Stimulated activated CD8-positive, alpha-beta memory T cell treated with anti-CD3 and anti-CD28 coated beads, Interleukin-4, amount 100 ng/mL, for 48 hours (primary cell): ENCODE measurements at places on chromosomes 4 and X.

- no peak for DNase-seq
Measured at GRCh38 chr4:164924670-164925238, 47.8 kb downstream of the APELA start.

- no peak for DNase-seq
Measured at GRCh38 chr4:154082760-154083535, 294.1 kb upstream of the SFRP2 start.

- no peak for DNase-seq
Measured at GRCh38 chr4:6120361-6120760, 80.0 kb downstream of the JAKMIP1 start.

DNA sequence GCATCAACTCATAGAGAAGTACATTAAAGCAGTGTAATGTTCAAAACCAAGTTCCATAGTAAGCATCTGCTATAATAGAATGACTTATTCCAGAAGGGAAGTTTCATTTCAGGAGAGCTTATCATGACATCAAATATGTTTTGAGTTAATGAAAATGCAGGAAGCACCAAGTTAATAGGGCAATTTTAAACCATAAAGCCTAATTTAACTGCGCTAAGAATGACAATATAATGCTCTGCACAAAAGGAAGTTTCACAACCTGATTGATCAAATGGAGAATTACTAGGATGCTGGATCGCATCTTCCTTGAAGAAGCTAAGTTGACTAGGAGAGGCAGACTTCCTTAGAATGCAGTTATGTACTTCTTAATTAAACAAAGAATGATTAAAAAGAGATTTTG is 416.9 kb upstream of the MAGEB2 start:
- no peak for DNase-seq

DNA sequence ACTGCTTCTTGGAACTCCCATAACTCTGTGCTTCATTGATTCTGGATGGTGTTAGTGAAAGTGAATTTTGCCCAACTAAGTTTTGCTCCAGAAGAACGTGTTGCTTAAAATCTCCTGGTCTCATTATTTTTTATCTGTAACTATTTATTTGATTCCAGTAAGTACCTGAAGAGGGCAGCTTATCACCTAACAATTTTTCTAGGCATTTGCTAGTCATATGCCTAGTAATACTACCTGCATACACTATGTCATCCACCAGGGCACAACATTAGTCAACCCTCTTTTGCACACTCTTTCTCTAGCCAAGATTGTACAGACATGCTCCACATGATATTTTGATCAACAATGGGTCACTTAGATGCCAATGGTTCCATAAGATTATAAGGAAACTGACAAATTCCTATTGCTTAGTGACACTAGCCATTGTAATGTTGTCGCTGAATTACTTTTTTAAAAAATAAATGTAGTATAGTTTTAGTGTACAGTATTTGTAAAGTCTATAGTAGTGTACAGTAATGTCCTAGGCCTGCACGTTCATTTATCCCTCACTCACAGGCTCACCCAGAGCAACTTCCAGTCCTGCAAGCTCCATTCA is 499.9 kb upstream of the AADAT start:
- DNase-seq: no peak

- no peak for DNase-seq
Measured at GRCh38 chr4:183347566-183347965, 25.3 kb upstream of the CLDN24 start.
